ENCODE measurements at places on chromosomes 2 and 18. TPM values are rescaled to one million over a fixed set of nuclear protein-coding genes. Genes with fewer than 3 reads are reported as not detected.

GAL3ST2 gene
- total RNA-seq, result 0.51 TPM

PLB1 gene
- total RNA-seq, result 0.78 TPM

GRCh38 chr2:231800493-231801091, 14.3 kb downstream of the COPS7B start:
- H3K27me3 ChIP-seq, result no peaks in the 10 kb centered on the region
- H3K4me3 ChIP-seq, result no peak overlapping the region
- no peak overlapping the region for H3K27ac ChIP-seq
- peak; percentile 19 for DNase-seq
- H3K4me1 ChIP-seq, result no peaks in the 10 kb centered on the region
- H3K36me3 ChIP-seq, result peaks cover 14% of the 10 kb centered on the region

GRCh38 chr2:46390036-46390435, 89.3 kb upstream of the TMEM247 start:
- H3K27me3 ChIP-seq, result peaks cover 6% of the 10 kb centered on the region
- H3K4me3 ChIP-seq, result no peak overlapping the region
- H3K4me1 ChIP-seq, result no peaks in the 10 kb centered on the region
- no peak overlapping the region for H3K27ac ChIP-seq

GRCh38 chr2:133405252-133405651, 163.0 kb downstream of the NCKAP5 start:
- no peak overlapping the region for H3K4me3 ChIP-seq
- peaks cover 9% of the 10 kb centered on the region for H3K27me3 ChIP-seq
- DNase-seq, result no peak
- no peaks in the 10 kb centered on the region for H3K36me3 ChIP-seq
- peaks cover 2% of the 10 kb centered on the region for H3K4me1 ChIP-seq

DNA sequence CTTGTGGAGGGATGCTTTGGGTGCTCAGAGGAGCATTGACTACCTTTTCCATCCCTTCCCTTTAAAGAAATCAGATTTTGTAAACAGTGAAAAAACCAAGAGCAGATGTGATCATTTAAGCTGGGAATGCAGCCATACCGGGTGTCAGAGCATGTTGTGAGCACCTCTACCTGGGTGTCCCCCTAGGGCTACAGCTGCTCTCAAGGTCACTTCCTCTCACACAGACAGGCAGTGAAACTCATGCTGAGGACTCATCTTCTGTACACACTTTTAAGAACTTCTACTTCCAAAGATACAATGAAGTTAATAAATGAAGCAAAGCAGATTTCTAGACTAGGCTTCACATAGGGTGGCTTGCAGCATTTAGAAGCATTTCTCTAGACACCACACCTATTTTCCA, 48.4 kb upstream of the FRZB start:
- no peak for DNase-seq
- no peaks in the 10 kb centered on the region for H3K27me3 ChIP-seq
- H3K36me3 ChIP-seq, result peaks cover 35% of the 10 kb centered on the region
- H3K4me3 ChIP-seq, result no peak overlapping the region
- H3K4me1 ChIP-seq, result peaks cover 2% of the 10 kb centered on the region
- no peak overlapping the region for H3K27ac ChIP-seq

DNA sequence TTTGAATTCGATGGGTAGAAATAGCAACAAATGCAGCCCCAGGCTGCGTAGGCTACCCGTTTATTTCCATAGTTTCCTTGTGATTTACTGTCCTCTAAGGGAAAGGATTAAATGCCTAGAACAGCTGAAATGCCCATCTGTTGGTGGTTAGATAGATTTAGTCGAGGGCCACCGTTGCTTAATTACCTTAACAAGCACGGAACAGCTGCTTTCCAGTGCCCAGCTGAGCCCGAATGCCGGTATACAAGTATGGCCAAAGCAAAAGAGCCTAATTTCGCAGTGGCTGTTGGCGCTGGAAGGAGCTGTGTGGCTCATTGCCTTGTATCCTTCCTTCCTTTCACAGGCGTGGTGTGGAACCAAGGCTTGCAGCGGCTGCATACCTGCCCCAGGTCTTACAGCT, 109.1 kb downstream of the CABLES1 start:
- DNase-seq, result no peak
- H3K36me3 ChIP-seq, result peaks cover 1% of the 10 kb centered on the region
- H3K4me3 ChIP-seq, result no peak overlapping the region

DNA sequence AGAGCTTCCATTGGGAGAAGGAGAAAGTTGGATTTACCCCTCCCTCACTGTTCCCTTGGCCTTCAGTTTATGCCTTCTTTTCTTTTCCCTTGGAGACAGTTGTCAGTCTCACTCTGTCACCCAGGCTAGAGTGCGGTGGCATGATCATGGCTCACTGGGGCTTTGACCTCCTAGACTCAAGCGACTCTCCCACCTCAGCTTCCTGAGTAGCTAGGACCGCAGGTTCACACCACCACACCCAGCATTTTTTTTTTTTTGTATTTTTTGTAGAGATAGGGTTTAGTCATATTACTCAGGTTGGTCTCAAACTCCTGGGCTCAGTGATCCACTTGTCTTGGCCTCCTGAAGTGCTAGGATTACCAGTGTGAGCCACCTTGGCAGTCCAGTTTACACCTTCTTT, 49.9 kb downstream of the SLC9A4 start:
- DNase-seq, result no peak
- H3K27me3 ChIP-seq, result no peaks in the 10 kb centered on the region
- peaks cover 6% of the 10 kb centered on the region for H3K4me1 ChIP-seq
- no peaks in the 10 kb centered on the region for H3K36me3 ChIP-seq
- no peak overlapping the region for H3K27ac ChIP-seq

GRCh38 chr18:31739651-31740050, 21.0 kb downstream of the SLC25A52 start:
- H3K4me1 ChIP-seq, result no peaks in the 10 kb centered on the region
- DNase-seq, result no peak
- no peak overlapping the region for H3K4me3 ChIP-seq
- peaks cover 4% of the 10 kb centered on the region for H3K36me3 ChIP-seq

GRCh38 chr2:60742419-60742818, 13.6 kb upstream of the PAPOLG start:
- peaks cover 9% of the 10 kb centered on the region for H3K27me3 ChIP-seq
- H3K4me1 ChIP-seq, result peaks cover 1% of the 10 kb centered on the region
- H3K4me3 ChIP-seq, result no peak overlapping the region
- H3K36me3 ChIP-seq, result no peaks in the 10 kb centered on the region
- DNase-seq, result no peak

PID1 gene
- total RNA-seq, result 0.27 TPM

RGPD3 gene
- 0.38 TPM for total RNA-seq

MEP1B gene
- not detected for total RNA-seq

NDUFS1 gene
- total RNA-seq, result 77.6 TPM

SERPINB12 gene
- total RNA-seq, result not detected

PDE11A gene
- total RNA-seq, result 60.5 TPM

GRCh38 chr2:55137024-55137958, 87.0 kb upstream of the RTN4 start:
- no peak for DNase-seq
- no peak overlapping the region for H3K4me3 ChIP-seq

UGT1A4 gene
- total RNA-seq, result not detected

DNA sequence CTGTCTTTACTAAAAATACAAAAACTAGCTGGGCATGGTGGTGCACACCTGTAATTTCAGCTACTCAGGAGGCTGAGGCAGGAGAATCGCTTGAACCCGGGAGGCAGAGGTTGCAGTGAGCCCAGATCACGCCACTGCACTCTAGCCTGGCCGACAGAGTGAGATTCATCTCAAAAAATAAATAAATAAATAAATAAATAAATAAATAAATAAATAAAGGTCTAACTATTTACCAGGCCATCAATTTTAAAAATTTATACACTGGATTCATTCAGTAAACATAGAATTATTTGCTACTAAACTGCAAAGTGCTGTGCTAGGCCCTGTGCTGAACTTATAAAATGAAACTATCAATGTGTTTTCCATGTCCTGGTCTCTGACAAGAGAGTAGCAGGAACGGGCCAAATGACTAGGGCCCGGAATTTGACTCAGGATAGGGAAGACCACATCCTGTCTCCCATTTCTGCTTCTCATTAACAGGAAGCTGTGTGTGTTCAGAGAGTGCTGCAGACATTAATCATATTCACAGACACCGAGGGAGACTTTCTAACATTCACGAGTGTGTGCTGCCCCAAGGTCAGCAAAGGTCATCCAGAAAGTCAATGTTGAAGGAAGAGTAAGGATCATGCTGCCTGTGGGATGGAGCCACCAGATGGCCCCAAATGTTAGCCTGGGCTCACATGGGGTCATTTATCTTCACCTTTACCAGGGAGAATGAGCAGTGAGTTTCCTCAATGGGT, 95.8 kb downstream of the SPP2 start:
- peaks cover 9% of the 10 kb centered on the region for H3K4me1 ChIP-seq
- H3K27me3 ChIP-seq, result no peaks in the 10 kb centered on the region
- H3K27ac ChIP-seq, result peak overlapping the region; percentile 85
- no peak overlapping the region for H3K4me3 ChIP-seq
- DNase-seq, result no peak

DNA sequence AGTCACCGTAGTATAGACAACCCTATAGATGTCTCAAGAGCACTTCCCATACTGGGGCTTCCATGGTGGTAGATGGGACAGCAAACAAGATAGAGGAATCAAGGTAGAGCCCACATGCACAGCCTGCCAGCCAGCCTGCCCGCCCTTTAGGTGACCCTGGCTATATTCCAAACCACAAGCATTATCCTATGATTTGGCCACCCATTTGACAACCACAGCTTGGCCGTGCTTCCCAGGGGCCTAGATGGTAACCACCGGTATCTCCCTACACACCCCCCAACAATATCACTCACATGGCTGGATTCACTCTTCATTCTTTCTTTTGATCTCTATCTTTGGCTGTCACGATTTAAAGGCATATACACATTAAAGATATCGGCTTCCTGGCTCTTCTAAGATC, 85.3 kb downstream of the CDK15 start:
- H3K27me3 ChIP-seq, result no peaks in the 10 kb centered on the region
- no peak overlapping the region for H3K27ac ChIP-seq
- peaks cover 46% of the 10 kb centered on the region for H3K4me1 ChIP-seq
- no peaks in the 10 kb centered on the region for H3K36me3 ChIP-seq

PLEK gene
- not detected for total RNA-seq

- DNase-seq, result no peak
- H3K27me3 ChIP-seq, result no peaks in the 10 kb centered on the region
- no peak overlapping the region for H3K4me3 ChIP-seq
- peaks cover 29% of the 10 kb centered on the region for H3K4me1 ChIP-seq
- H3K27ac ChIP-seq, result no peak overlapping the region
- no peaks in the 10 kb centered on the region for H3K36me3 ChIP-seq
These were observed 495.8 kb downstream of the NRXN1 start for GRCh38 chr2:50535971-50536759.

- peaks cover 5% of the 10 kb centered on the region for H3K4me1 ChIP-seq
- DNase-seq, result no peak
- no peaks in the 10 kb centered on the region for H3K36me3 ChIP-seq
- no peak overlapping the region for H3K4me3 ChIP-seq
- H3K27ac ChIP-seq, result no peak overlapping the region
These were observed 10.1 kb upstream of the KCNJ3 start for GRCh38 chr2:154688373-154688772.

- DNase-seq, result no peak
- no peak overlapping the region for H3K27ac ChIP-seq
- no peak overlapping the region for H3K4me3 ChIP-seq
- no peaks in the 10 kb centered on the region for H3K36me3 ChIP-seq
- H3K27me3 ChIP-seq, result no peaks in the 10 kb centered on the region
These were observed 555.6 kb downstream of the CCDC85A start for GRCh38 chr2:56739413-56739812.

TFCP2L1 gene
- 0.78 TPM for total RNA-seq

CFC1B gene
- not detected for total RNA-seq

- H3K36me3 ChIP-seq, result no peaks in the 10 kb centered on the region
- peaks cover 3% of the 10 kb centered on the region for H3K4me1 ChIP-seq
- peaks cover 11% of the 10 kb centered on the region for H3K27me3 ChIP-seq
- H3K4me3 ChIP-seq, result no peak overlapping the region
These were observed 101.9 kb downstream of the PRKCE start for GRCh38 chr2:45753381-45753780.

RESP18 gene
- total RNA-seq, result not detected

GRCh38 chr18:13480571-13481255, 245.6 kb downstream of the FAM210A start:
- no peaks in the 10 kb centered on the region for H3K36me3 ChIP-seq
- no peak overlapping the region for H3K4me3 ChIP-seq
- no peaks in the 10 kb centered on the region for H3K4me1 ChIP-seq
- H3K27me3 ChIP-seq, result peaks cover 7% of the 10 kb centered on the region
- H3K27ac ChIP-seq, result no peak overlapping the region

- H3K36me3 ChIP-seq, result no peaks in the 10 kb centered on the region
- no peak overlapping the region for H3K4me3 ChIP-seq
- DNase-seq, result peak; percentile 61
- peaks cover 6% of the 10 kb centered on the region for H3K27me3 ChIP-seq
- H3K4me1 ChIP-seq, result no peaks in the 10 kb centered on the region
- no peak overlapping the region for H3K27ac ChIP-seq
These were observed 18.6 kb upstream of the NCL start for GRCh38 chr2:231482806-231483391.

NBAS gene
- 63.0 TPM for total RNA-seq

- H3K4me3 ChIP-seq, result no peak overlapping the region
- peaks cover 2% of the 10 kb centered on the region for H3K36me3 ChIP-seq
- H3K4me1 ChIP-seq, result no peaks in the 10 kb centered on the region
- H3K27ac ChIP-seq, result no peak overlapping the region
- H3K27me3 ChIP-seq, result no peaks in the 10 kb centered on the region
These were observed 62.6 kb upstream of the ZNF397 start for GRCh38 chr18:35178260-35178659.

DNA sequence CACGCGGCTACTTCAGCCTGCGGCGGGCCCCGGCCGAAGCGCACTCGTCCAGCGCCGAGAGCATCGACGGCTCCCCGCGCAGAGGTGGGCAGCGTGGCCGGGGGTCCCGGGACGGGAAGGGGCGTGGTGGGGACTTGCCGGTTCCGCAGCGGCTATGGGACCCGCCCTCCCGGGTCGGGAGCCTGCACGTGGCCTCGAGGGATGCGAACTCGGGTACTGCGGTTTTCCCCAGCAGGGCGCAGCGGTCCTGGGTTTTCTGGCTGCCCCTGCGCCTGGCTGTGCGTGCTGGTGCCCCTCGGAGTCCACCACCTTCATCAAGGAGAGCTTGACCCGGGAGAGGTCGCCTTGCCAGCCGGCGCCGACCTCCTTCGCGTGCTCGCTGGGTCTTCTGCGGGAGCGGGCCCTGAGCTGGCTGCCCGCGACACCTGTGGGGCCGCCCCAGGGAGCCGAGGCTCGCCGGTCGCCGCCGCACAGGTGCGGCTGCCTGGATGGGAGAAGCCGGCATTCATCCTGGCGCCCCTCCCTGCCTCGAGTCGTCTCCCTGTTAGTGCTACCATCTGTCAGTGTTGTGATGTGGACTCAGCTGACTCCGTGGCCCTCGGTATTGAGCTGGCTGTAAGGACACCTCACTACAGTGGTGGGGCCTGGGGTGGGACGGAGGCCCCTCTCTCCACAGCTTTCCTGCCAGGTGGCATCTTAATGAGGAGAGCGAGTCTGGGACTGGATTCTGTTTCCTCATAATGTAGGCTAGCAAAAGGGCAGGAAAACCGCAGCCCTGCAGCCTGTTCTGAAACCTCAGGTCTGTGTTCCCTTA, 177.3 kb downstream of the AGAP1 start:
- DNase-seq, result peak; percentile 15
- H3K27me3 ChIP-seq, result peaks cover 20% of the 10 kb centered on the region
- H3K36me3 ChIP-seq, result no peaks in the 10 kb centered on the region

All from progenitor cell of endocrine pancreas (in vitro differentiated cells).